Anterior cingulate cortex (tissue), 58 donors: ENCODE measurements at places on chromosomes 7 and 10.

DNA sequence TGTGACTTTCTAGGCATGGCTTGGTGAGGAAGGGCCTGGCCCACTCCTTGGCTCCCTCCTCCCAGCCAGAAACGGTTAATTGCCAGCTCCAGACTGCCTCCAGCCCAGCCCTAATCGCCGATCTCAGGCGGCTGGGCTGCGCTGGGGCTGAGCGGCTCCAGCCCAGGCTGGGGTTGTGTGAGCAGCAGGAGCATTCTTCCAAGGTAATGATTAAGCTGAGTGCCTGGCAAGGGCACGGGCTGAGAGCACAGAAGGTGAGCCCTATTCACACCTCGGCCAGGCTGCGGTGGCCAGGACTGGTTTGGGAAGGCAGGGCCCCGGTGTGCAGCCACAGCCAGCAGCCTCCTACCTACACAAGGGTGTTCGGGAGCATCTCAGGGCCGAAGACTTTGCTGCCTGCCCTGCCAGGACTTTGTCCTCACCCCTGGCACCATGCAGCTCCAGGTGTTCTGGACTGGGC is at the start of gene TMEM72:
TSS of gene TMEM72 (plus strand) at position 257 of the 460 bp plus-strand sequence. CDS start at position 433, 176 bp downstream.
- DNase-seq: no peak

GRCh38 chr10:133161486-133162109 is 1.6 kb downstream of the KNDC1 start:
- DNase-seq: no peak

GRCh38 chr10:108362296-108362695 is 1197.8 kb upstream of the SORCS1 start:
- no peak for DNase-seq

GRCh38 chr10:108005627-108006026 is 841.1 kb upstream of the SORCS1 start:
- DNase-seq: no peak

GRCh38 chr7:108239501-108240225 is 109.5 kb upstream of the LAMB4 start:
- no peak for DNase-seq

GRCh38 chr10:131102147-131102546 is 209.4 kb downstream of the TCERG1L start:
- DNase-seq: no peak

DNA sequence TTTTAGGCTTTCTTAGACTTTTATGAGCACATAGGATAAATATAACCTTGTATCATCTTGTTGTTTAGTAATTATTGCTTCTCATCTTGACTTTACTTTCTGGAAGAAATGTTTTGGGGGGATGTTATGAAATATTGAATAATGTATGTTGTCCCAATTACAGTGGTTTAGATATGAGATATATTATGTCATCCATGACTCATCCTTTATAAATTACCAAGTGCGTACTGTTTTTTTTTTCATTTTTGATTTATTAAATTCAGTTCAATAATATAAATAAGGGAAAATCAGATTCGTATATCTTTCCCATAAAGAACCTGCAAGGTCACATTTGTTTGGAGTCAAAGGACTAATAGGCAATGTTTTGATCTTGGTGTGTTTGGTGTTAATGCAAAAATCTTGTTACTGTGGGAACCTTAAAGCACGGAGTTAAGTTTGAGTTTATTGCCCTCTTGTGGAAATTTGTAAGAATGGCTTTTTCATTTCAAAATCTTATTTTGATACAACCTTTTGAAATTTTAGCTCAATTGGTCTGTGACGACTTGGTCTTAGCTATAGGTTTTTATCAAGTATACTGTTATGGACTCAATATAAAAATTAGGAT is 108.6 kb downstream of the SRI start:
- no peak for DNase-seq

- DNase-seq: no peak
These were observed 59.2 kb downstream of the CDHR3 start for GRCh38 chr7:106022193-106022821.
